ENCODE measurements at places on chromosomes 11 and 22.

DNA sequence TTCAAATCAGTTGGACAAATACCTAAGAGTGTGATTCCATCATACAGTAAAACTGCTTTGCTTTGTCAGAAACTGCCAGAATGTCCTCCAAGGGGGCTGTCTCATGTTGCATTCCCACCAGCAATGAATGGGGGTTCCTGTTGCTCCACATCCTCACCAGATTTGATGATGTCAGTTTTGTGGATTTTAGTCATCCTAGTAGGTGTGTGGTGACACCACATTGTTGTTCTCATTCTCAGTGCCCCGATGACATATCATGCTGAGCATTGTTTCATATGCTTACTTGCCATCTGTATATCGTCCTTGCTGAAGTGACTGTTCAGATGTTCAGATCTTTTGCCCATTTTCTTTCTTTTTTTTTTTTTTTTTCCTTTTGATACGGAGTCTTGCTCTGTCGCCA lies 37.0 kb downstream of the CDPF1 start:
- DNase-seq: no peak

DNA sequence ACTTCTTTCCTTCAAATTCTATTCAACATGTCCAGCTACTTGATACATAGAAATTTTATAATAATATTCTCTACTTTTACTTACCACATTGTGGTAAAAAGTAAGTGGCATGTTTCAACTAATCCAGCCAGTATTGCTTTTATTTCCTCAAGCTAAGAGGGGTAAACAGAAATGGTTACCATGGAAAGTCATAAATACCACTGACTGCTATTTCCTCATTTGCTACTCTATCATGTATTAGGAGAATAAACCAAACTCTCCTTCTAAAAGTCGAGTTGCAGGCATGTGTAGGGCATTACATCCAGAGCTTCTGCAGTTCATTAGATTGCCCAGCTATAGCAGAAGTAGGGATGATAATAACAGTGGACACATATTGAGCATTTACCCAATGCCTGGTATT lies 208.4 kb downstream of the MAML2 start:
- no peak for DNase-seq

GRCh38 chr11:48081151-48082010 lies 101.0 kb downstream of the PTPRJ start:
- DNase-seq: no peak

GRCh38 chr22:24231706-24232105 lies 13.2 kb downstream of the GGT5 start:
- DNase-seq: no peak

GRCh38 chr11:34308049-34308912 lies 49.5 kb downstream of the ABTB2 start:
- no peak for DNase-seq

GRCh38 chr11:111166598-111166997 lies 78.9 kb upstream of the POU2AF2 start:
- no peak for DNase-seq

DNA sequence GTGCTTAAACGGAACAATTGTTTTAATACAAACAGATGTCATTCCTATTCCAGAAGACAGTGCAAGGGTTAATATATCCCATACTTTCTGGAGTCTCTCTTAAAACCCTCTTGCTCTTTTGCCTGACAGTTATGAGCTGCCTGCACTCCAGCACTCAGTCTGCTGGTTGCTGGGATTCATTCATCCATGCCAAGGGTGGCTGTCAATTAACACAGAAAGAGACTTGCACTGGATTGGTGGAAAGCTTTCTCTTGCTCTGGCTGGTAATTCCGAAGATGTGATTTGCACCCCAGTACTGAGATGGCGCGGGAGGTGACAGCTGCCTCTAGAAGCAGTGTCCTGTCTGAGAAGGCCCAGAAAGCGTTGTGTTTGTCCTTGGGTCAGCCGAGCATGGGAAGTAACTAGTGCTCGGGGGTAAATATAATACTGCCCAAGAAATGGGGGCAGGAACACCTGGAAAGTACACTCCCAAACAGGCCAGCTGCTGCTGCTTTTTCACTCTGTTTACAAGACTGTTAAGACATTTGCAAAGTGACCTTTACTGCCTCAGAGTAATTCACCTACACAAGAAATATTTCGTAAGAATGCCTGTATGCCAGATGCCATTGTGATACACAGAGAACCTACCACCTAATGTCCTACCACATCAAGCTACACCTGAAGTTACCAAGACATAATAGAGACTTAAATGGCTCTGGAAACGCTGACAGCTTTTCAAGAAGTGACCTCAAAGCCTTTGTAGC lies 20.5 kb downstream of the SCUBE2 start:
- no peak for DNase-seq

DNA sequence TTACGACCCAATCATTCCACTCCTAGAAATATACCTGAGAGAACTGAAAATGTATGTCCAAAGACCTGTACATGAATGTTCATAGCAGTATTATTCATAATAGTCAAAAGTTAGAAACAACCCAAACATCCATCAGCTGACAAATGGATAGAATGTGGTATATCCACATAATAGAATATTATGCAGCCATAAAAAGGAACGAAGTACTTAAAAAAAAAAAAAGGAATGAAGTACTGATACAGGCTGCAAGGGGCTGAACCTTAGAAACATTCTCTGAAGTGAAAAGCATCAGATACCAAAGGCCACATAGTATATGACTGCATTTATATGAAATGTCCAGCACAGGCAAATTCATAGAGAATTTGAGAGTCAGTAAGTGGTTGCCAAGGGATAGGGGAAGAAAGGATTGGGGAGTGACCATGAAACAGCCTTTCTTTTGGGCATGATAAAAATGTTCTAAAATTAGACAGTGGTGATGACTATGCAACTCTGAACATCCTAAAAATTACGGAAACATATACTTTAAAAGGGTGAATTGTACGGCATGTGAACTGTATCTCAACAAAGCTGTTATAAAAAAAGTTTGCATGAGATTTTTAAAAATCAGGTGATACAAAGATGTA lies 1.8 kb downstream of the TPST2 start:
- DNase-seq: no peak

GRCh38 chr11:134905517-134905916 lies 493.5 kb upstream of the B3GAT1 start:
- no peak for DNase-seq

DNA sequence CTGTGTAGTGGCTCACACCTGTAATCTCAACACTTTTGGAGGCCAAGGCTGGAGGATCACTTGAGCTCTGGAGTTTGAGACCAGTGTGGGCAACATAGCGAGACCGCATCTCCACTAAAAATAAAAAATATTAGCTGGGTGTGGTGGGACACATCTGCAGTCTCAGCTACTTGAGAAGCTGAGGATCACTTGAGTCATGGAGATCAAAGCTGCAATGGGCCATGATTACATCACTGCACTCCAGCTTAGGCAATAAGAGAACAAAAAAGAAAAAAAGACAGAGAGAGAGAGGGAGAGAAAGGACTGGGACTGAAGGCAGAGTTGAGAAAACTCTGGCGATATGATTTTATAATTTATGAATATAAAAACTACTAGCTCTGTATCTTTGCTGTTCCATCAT lies 473.1 kb downstream of the LRRC4C start:
- DNase-seq: no peak

- DNase-seq: no peak
These were observed 10.1 kb downstream of the STIM1 start for GRCh38 chr11:3865388-3866193.

DNA sequence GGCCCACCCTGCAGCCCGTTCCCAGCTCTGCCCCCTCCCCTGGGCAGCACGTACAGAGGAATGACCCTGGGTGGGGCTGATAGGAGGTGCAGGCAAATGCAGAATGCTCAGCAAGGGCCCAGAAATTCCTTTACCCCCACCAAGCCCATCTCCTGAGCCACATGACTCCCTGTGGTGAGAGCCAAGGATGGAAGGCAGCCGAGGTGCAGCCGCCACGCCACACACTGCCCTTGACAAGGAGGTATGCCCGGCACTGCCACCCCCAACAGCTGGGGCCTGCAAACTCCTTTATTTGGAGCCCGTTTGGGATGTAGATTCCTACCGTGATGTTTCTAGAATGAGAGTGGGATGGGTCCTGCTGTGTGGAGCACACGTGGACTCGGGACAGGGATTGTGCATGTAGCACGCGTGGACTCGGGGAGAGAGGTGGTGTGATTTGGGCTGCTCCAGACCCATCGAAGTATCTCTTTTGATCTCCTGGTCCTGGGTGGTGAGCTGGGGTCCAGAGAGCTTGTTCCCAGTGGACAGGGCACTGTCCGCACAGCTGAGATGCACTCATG lies 12.9 kb downstream of the GTSE1 start:
- DNase-seq: no peak

DNA sequence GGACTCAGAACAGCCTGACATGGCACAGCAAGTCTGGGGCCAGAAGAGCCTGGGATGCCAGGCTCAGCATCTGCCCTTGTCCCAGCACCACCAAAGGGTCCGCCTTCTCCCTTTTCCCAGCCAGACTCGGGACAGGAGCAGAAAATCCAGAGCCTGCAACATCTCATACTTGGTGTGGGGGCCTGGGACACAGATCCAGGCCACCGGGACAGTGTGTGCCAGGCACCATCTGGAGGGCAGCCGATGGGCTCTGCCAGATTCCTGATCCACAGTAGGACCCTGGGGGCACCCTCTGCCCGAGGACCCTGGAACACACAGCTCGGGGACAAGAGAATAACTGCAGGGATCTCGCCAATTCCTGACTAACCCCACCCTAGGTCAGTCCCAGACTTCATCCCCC lies 67.7 kb downstream of the PHF21B start:
- DNase-seq: no peak

DNA sequence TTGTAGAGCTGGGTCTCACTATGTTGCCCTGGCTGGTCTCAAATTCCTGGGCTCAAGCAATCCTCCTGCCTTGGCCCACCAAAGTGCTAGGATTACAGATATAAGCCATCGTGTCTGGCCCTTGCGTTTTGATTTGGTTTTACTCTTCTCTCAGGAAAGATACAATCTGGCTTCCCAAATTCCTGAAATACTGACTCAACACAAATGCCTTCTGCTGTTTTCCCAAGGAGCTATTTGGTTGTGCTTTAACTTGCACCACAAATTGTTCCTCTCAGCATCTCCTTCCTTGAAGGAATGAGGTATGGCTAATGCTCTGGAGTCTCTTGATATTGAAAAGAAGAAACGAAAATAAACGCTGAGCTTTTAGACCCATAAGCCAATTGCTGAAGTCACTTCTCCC lies 110.0 kb upstream of the PAX6 start:
- no peak for DNase-seq

DNA sequence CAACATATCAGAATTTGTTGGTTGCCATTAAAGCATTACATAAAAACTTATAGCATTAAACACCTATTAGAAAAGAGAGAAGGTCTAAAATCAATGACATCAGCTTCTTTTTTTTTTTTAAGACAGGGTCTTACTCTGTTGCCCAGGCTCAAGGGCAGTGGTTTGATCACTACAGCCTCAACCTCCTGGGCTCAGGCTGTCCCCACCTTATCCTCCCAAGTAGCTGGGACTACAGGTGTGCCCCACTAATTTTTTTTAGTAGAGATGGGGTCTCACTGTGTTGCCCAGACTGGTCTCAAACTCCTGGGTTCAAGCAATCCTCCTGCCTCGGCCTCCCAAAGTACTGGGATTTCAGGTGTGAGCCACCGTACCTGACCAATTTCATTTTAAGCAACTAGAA lies 57.9 kb downstream of the ARHGEF12 start:
- no peak for DNase-seq

DNA sequence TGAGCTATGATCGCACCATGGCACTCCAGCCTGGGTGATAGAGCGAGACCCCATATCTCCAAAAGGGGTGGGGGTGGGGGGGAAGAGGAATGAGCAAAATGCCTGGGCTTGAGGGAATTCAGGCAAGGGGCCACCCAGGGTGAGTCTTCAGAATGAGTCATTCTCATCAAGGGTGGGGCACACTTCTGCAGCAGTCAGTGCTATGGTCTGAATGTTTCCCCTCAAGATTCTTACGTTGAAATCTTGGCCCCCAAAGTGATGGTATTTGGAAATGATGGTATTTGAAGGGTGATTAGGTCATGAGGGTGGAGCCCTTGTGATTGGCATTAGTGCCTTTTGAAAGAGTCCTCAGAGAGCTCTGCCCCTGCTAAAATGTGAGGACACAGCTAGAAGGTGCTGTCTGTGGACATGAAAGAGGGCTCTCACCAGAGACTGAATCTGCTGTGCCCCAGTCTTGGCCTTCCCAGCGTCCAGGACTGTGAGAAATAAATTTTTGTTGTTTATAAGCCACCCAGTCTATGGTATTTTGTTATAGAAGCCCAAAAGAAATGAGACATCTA lies 86.4 kb upstream of the THY1 start:
- no peak for DNase-seq

GRCh38 chr11:130612291-130612851 lies 163.9 kb downstream of the ADAMTS15 start:
- no peak for DNase-seq

- no peak for DNase-seq
These were observed 570.1 kb downstream of the BRD1 start for GRCh38 chr22:49257551-49257961.

GRCh38 chr11:67492801-67493547 lies 10.1 kb downstream of the AIP start:
- DNase-seq: no peak

GRCh38 chr11:1351278-1351937 lies 38.3 kb upstream of the BRSK2 start:
- no peak for DNase-seq

DNA sequence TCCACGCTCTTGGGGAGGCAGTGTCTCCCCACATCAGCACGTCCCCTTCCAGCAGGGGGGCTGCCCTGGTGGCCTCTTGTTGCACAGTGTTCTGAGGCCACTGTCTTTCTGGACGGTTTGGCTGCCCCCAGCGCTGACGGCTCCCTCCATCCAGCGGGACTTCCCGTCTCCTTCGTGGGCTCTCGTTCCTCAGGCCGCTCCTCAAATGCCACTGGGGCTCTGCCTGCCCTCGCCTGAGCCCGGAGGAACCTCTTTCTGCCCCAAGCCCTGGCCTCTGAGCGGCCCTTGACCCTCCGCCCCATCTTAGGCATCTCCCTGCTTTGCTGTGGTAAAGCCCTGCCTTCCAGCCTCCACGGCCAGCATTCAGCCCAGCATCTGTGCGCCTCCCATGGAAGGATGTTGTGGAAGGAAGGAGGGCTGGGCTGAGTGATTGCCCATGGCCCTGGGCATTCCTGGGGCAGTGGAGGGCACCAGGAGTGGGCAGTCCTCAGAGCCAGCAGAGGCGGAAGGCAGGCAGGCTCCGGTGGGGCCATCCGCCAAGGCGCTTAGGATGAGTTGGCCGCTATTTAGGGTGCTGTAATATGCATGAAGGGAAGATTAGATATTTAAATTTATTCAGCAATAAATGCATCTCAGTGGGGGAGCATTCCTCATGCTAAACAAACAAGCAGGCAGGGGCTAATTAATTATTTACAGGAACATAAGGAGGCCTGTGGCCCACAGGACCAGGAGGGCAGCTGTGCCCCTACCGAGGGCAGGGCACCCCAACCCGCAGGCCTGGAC lies 17.8 kb downstream of the OTUB1 start:
- DNase-seq: no peak

GRCh38 chr22:48960980-48961660 lies 866.6 kb downstream of the BRD1 start:
- DNase-seq: no peak

- DNase-seq: no peak
These were observed 98.9 kb downstream of the INSC start for GRCh38 chr11:15213471-15214231.
